Hematopoietic multipotent progenitor cell treated with erythropoietin and hydrocortisone succinate and interleukin-3 and kit ligand, for 4 days (in vitro differentiated cells): ENCODE measurements at places on chromosomes 7 and 10.
A peak's percentile ranks its signal among the peaks of the same experiment; 100 is the strongest.

- DNase-seq: no peak
Observed at GRCh38 chr10:61975391-61975932, 74.0 kb downstream of the ARID5B start.

- DNase-seq: no peak
Observed at GRCh38 chr7:55304018-55304762, 60.9 kb upstream of the LANCL2 start.

GRCh38 chr7:64946772-64947171 lies 43.7 kb downstream of the ZNF273 start:
- DNase-seq: peak; percentile 56

GRCh38 chr10:127813290-127813689 lies 76.3 kb downstream of the FOXI2 start:
- peak; percentile 29 for DNase-seq

- no peak for DNase-seq
Observed at GRCh38 chr7:139885511-139885910, 56.4 kb downstream of the TBXAS1 start.

DNA sequence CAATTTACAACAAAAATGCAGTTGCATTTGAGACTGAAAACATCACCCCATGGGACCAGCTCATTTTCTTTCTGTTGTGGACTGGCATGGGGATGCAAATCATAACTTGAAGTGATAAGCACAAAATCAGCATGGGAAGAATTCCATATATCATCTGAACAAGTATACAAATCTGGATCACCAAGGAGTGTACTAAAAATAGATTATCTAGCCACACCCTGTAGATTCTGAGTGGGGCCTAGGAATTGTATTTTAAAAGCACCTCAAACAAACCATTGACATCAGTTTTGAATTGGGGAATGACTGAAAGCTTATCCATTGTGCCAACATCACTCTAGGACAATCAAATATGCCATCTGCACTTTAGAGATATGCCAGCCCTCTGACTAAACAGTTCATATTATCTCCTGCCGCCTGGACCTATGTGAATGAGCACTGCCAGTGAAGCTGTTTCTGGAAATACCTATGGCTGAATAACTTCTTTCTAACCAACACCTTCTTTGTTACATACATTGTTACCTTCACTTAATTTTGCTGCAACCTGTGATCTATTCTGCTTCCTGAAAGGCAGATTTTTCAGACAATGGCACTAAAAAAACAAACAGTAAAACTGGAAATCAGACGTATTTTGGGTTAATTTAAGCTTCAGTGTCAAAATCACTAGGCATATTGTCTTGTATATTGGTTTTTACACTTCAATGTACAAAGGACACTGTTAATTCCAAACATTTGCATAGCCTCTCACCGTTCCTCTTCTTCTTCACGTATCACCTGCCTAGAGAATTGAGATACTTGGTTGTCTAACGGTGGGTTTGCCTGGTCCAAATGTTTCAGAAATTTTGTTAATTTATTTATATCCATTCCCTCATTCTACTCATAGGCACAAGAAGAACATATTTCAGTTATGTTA lies 42.4 kb upstream of the HGF start:
- peak; percentile 80 for DNase-seq

DNA sequence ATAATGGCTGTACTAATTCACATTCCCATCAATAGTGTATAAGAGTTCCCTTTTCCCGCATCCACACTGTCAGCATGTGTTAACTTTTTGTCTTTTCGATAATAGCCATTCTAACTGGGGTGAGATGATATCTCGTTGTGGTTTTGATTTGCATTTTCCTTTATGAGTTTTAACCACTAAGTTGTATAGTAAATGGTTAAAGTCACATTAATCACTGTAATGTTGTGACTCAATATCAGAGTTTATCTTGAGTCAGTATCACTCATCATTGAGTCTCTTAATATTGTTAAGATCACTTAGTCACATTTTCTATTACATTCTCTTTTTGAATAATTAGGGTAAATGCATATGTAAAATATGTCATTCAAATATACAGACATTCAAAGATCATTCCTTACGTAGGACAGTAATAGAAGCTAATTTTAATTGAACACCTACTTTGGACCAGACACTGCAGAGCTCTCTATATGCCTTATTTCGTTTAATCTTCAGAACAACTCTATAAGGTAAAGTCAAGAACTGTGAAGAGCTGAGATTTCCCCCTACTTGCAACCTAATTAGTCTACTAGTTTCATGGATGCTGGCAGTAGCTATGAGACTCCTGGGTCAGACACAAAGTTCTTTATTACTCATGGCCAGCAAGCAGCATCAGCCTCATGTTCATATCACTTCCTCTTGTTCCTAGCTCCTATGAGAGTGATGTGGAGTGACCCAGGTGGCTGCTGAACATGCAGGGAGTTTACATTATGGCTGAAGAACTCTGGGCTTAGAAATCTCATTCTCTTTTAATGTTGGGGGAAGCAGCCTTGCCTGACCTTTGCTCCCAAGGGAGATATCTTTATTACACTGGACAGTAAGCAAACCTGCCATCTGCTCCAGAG lies 30.5 kb downstream of the CREB5 start:
- no peak for DNase-seq

GRCh38 chr10:79242620-79243152 lies 104.6 kb upstream of the PPIF start:
- peak; percentile 76 for DNase-seq

DNA sequence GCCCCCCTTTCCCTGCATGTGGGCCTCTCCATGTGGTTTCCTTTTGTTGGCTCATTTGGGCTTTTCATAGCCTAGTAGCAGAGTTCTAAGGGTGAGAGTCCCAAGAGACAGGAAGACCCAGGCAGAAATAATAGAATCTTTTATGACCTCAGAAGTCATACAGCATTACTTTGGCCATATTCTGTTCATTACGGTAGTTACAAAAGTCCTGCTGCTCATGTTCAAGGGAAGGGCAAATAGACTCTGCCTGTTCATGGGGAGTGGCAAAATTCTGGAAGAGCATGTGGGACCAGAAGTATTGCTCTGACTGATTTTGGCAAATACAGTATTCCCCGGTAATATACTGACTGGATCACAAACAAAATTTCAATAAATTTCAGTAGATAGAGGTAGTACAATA lies 910.3 kb downstream of the LRMDA start:
- DNase-seq: no peak

- DNase-seq: no peak
Observed at GRCh38 chr10:93299606-93300287, 182.4 kb downstream of the MYOF start.

DNA sequence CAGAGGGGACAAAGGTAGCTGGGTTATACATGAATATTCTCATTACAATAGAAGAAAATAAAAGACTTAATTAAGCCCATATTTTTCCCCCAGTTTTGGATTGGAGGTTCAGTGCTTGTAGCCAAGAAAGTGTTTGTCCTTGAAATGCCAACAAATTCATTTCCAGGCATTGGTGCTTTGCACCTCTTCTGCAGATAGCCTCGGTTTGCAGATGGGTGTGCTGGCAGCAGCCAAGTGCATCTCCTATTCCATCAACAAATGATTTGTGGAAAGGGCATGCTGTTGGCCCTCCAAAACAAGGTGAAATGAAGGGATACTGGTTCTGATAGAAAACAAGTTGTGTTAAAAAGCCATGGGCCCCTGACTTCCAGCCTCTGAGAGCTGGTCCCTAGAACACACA lies 187.3 kb downstream of the DPY19L1 start:
- DNase-seq: no peak

- no peak for DNase-seq
Observed at GRCh38 chr7:127905491-127906330, 125.5 kb downstream of the LRRC4 start.

GRCh38 chr7:43843296-43843695 lies 26.0 kb downstream of the MRPS24 start:
- no peak for DNase-seq

DNA sequence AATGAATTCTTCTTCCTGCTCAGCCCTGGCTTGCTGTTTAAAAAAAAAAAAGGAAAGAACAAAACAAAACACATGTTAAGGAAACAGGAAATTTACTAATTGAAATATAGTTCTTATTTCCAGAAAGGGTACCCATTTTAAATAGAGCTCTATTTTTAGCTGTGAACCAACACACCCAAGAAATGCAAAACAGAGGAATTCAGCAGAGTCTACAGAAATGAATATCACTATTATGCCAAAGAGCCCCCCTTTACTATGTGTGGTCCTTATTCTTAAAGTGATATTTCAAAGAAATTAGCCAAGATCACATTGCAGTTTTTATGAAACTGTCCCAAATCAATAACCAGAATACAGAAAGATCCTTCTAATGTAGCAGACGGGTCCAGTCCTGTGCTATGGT lies 53.7 kb downstream of the CCDC6 start:
- DNase-seq: no peak

DNA sequence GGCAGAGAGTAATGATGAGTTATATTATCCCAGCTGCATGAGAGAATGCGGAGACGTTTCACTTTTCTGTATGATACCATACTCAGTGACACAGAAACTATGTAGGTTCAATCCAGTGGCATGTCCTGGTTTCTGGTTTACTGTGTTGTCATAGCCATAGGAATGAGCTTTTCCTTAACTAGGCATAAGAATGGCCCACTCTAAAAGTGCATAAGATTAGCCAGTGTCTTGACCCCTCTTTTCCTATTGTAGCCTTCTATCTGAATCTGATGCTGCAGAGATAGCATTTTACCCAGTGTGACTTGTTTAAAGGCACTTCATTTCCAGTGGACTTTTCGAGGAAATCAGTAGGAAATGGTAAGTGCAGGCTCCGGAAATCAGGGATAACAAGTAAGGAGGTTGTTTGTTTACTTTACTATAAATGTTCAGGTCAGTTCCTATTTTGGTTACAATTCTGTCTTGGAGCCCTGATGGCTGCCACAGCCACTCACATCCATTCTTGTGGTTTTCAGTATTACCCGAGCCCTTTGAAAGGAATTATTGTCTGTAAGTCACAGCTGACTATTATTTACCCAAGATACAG lies 70.5 kb downstream of the SEMA3A start:
- no peak for DNase-seq

DNA sequence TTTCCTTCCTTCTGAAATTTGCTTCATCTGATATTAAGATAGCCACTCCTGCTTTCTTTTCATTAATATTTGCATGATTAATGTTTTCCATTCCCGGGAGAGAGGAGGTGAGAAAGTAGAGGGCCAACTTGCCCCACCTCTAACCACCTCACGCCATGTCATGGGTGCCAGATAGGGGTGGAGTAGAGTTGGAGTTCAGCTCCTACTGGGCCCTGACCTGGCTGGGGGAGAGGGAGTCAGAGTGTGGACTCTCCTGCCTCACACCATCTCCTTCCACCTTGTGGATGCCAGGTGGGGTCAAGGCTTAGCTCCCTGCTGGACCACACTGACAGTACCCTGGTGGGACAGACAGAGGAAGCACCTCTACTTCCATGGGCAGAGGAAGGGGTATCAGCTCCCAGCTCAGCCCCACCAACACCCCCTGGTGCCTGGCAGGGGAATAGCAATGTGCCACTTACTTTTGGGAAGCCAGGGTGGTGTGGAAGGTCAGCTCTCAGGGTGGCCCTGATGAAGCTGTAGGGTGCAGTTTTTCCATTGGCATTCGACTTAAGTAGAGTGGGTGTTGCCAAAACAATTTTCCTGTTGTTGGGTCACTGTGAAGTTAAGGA lies 28.0 kb downstream of the CHST12 start:
- peak; percentile 70 for DNase-seq
